ENCODE measurements at places on chromosomes 13 and 19.

GRCh38 chr19:6847828-6848200 is 39.6 kb upstream of the ADGRE1 start:
- no peak for DNase-seq

- peak; percentile 71 for DNase-seq
Observed at GRCh38 chr19:38394488-38394887, 6.0 kb downstream of the SPRED3 start.

- no peak for DNase-seq
Observed at GRCh38 chr13:25771202-25771601, 280.6 kb downstream of the SHISA2 start.

- no peak for DNase-seq
Observed at GRCh38 chr13:44609137-44609536, 33.0 kb upstream of the TSC22D1 start.

GRCh38 chr13:23381866-23382265 is 51.6 kb downstream of the SACS start:
- DNase-seq: no peak

GRCh38 chr13:42832341-42833096 is 51.1 kb downstream of the FAM216B start:
- DNase-seq: no peak

GRCh38 chr19:13342672-13343071 is 163.6 kb downstream of the CACNA1A start:
- no peak for DNase-seq

GRCh38 chr19:19224852-19225494 is 13.2 kb downstream of the NCAN start:
- peak; percentile 82 for DNase-seq

DNA sequence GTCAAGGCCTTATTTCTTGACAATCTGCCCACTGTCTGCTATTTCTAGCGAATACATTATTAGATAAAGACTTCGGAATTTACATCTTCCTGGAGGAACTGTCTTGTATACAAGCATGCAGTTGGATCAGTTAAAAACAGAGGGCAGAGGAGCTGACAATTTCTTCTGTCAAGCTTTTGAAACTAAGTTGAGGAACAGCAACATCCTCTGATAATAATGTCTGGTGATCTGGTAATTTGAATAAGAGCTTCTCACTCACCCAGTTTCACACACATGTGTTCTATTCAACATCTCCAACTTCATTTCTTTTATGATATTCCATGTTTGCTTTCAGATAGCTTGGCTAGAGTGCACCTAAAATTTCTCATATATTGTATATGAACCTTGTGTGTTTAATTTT is 50.2 kb downstream of the MTMR6 start:
- DNase-seq: no peak

DNA sequence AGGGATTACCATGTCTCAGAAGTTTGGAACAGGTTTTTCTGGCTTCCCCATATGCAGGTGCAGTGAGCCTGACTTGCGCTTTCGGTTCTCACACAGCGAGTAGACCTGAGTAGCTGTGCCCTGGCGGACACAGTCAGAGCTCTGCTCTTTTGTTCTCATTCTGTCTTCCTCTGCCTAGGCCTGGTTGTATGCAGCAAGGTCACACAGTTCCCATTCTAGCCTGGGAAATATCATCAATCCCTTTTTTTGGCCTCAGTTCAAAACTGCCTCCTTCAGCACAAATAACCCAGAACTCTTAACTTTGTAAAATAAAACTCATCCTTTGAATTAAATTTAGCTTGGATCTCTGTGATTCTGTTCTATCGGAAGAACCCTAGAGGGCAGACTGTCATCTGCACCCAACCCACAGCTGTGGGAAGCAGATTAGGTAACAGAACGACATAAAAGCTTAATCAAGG is 10.2 kb downstream of the OXGR1 start:
- no peak for DNase-seq

DNA sequence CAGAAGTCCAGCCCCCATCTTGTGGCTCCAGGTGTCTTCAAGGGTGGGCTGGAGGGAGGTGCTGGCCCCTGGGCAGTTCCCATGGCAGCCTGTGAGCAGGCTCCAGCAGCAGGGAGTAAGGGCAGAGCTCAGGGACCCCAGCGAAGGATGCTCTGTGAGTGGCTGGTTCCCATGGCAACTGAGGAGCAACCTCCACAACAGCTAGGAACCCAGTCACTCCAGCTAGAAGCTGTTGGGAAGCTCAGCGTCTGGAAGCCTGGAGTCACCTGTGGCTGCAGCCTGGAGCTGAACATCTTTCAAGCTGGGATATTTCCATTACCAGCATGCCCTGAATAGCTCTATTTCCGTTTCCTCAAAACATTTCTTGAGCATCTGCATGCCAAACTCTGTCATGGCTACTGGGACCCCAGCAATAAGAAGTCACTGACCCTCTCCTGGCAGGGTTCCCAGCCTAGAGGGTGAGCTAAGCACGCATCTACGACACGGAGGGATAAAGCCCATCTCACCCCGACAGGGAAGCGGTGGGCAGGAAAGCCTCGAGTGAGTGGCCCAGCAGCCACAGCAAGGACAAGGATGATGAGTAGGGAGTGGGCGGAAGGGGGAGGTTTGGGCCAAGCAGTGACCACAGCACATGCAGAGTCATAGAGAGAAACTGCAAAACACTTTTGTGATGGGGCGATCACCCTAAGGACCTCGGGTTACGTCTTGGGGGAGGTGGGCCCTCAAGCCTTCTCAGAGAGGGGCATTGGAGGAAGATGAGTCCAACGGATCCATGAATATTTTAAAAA is 52.6 kb downstream of the ALOX5AP start:
- DNase-seq: no peak

DNA sequence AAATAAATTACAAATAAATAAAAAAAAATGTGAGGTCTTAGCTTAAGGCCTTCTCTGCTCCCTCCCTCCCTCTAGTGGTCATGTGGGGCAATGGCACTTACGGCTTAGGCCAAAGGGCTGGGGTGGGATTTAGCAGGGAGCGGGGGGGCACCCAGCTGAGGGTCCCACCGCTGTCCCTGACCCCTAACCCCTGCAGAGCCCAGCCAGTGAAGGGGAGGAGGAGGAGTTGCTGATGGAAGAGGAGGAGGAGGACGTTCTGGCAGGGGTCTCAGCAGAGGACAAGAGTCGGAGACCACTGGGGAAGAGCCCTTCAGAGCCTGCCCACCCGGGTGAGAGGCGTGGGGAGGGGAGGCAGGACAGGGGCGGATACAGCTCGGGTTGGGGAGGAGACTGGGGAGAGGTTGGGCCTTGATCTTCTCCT is 9.3 kb downstream of the MPND start:
- peak; percentile 71 for DNase-seq

- no peak for DNase-seq
Observed at GRCh38 chr13:71209217-71209616, 657.8 kb downstream of the DACH1 start.

GRCh38 chr19:10238172-10238783 is 7.1 kb upstream of the S1PR2 start:
- no peak for DNase-seq

DNA sequence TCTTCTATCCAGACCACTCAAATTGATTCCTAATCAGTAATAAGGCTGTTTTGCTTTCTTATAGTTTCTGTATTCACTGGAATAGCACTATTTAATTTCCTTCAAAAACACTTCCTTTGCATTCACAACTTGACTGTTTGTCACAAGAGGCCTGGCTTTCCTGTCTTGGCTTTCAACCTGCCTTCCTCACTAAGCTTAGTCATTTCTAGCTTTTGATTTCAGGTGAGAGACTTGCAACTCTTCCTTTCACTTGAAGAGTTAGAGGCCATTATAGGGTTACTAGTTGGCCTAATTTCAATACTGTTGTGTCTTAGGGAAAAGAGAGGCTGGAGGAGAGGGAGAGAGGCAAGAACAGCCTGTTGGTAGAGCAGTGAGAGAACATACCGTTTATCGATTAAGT is 47.0 kb downstream of the SACS start:
- DNase-seq: no peak

GRCh38 chr13:98233127-98233526 is 56.1 kb upstream of the RNF113B start:
- DNase-seq: no peak

GRCh38 chr13:75792526-75793187 is 156.5 kb downstream of the LMO7 start:
- DNase-seq: no peak

- no peak for DNase-seq
Observed at GRCh38 chr13:110576070-110576394, 14.5 kb upstream of the RAB20 start.

DNA sequence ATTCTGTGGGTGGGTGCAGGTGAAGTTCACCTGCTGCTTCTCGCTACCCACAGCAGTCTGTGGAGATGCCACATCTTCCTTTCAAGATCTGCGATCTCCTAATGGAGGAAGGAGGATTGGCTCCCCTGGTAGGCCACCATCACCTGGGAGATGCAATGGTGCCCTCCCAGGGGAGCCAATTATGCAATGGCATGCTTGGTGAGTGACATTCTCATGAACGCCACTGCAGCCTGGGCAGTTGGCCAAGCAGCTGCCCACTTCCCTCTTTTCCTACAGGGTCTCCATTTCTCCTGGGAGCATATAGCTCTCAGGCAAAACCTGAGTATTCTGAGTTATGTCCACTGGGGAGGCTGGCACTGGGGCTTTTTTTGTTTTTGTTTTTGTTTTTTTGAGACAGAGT is 83.5 kb upstream of the KCTD15 start:
- DNase-seq: no peak
